Glutamatergic neuron (in vitro differentiated cells): ENCODE measurements at places on chromosomes 2 and 18.
A peak's percentile ranks its signal among the peaks of the same experiment; 100 is the strongest.

GRCh38 chr2:136243638-136244535 is 125.9 kb upstream of the CXCR4 start:
- DNase-seq = peak; percentile 60

DNA sequence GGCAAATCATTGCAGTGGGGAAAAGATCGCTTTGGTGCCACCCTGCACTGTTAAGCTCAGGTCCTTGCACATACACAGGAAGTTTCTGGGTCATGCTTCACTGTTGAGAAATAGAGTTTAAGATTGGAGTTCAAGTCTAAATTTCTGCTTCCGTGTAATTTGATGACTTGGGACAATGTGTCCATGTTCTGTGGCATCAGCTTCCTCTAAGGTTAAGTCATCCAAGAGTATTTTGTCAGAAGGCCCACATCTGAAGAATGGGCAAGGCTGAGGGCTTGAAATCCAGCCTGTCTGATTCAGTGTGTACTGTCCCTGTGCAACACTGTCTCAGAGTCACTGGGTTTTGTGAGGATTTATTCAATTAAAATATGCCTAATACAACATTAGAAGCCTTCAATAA is 880.7 kb downstream of the SUCLG1 start:
- DNase-seq = no peak

- no peak for DNase-seq
Measured at GRCh38 chr2:230906471-230907230, 18.4 kb downstream of the GPR55 start.

GRCh38 chr2:23346781-23347180 is 38.2 kb upstream of the KLHL29 start:
- DNase-seq = no peak

DNA sequence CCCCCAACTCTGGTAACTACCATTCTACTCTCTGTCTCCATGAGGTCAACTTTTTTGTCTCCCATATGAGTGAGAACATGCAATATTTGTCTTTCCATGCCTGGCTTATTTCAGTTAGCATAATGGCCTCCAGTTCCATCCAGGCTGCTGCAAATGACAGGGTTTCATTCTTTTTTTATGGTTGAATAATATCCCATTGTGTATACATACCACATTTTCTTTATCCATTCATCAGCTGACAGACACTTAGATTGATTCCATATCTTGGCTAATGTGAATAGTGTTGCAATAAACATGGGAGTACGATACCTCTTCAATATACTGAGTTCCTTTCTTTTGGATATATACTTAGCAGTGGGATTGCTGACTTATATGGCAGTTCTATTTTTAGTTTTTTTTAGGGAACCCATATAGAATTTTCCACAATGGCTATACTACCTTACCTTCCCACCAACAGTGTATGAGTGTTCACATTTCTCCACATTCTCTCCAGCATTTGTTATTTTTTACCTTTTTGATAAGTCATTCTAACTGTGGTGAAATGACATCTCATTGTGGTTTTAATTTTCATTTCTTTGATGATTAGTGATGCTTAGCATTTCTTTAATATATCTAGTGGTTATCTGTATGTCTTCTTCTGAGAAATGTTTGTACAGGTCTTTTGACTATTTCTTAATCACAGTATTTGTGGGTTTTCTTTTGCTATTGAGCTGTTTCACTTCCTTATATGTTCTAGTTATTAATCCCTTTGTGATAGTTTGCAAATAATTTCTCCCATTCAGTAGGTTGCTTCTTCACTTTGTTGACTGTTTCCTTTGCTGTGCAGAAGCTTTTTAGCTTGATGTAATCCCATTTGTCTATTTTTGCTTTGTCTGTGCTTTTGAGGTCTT is 112.2 kb downstream of the SRBD1 start:
- no peak for DNase-seq

- no peak for DNase-seq
Measured at GRCh38 chr18:47560723-47561715, 309.6 kb upstream of the SKOR2 start.

- DNase-seq = no peak
Measured at GRCh38 chr2:218320704-218321336, 28.5 kb upstream of the TMBIM1 start.

DNA sequence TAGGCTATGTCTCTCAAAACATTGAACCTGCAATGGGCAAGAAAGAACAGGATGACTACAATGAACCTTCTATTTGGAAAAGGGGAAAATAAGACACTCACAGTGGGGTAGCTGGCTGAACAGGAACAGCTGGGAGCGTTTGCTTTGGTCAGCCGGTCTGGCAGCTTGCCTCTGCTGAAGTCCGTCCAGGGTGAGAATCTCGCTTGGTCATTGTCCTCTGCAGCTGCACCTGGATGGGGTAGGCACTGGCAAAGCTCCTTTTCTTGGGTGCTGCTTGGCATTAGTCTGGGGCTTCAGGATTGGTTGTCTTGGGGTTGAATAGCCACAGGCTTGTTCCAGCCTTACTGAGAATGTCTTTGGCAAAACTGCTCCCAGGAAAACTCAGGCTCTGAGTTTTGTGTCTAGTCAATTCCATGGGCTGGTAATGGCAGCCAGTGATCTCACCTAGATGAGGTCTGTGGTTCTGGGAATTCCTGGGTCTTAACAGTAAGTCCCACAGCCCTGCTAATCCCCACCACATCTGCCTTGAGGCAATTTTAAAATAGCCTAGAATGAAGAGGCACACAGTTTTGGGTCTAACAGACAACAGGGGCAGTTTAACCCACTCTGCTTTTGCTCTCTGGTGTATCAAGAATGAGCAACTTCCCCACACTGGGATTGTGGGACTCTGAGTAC is 13.4 kb downstream of the NEDD4L start:
- DNase-seq = no peak

DNA sequence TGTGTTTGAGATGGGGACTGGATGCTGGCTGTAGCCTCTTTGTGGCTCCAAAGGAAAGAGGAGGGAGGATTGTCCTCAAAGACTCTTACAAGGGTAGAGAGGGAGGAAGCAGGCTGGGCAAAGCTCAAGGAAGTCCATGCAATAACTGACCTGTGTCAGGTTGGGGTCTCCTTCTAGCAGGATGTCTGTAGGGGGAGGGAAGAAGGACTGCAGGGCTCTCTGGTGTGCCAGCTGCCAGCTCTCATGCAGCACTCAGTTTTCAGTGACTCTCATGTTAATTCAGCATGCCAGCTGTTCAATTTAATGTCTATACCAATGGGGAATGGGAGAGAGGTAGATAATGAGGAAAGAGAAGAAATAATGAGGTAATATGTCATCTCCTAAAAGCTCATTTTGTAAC is 85.3 kb upstream of the RANBP2 start:
- no peak for DNase-seq

DNA sequence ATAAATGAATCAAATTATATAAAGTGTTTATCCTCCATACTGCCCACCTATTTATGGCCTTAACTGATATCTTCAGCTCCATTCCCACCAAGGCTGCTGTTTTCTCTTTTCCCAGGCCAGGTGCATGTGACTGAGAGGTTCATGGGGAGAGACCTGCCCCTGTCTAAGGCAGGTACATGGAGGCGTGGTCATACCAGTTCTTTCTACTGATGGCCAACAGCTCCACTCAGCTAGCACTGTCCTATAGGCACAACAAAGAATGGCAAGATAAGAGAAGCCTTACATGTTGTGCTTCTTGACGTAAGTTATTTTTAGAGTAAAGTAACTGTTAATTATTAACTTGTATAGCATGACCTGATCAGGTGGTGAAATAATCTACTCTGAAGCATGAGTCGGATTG is 16.8 kb downstream of the AKAIN1 start:
- no peak for DNase-seq

- no peak for DNase-seq
Measured at GRCh38 chr2:144081272-144081671, 438.6 kb downstream of the ZEB2 start.

GRCh38 chr2:20225294-20226151 is 593 bp upstream of the SDC1 start:
- DNase-seq = peak; percentile 53

- DNase-seq = no peak
Measured at GRCh38 chr2:70966681-70967080, 11.7 kb upstream of the ANKRD53 start.

- DNase-seq = no peak
Measured at GRCh38 chr2:63834401-63834800, 7.3 kb upstream of the UGP2 start.

DNA sequence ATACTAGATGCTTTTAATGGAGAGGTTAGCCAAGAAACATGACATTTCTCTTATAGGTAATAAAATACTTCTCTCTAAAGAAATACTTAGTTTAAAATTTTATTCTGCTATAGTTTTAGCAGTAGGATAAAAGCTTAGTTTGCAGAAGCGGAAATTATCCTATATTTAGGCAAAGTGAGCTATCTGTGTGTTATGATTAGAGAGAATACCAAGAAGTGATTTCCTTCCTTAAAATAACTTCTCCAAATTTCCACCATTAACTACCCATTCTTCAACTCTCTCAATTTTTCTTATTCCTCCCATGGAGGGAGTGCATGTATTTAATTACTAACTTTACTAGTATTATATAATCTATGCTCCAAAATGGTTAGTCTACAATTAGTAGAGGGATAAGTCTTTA is 15.8 kb upstream of the IL1RL1 start:
- DNase-seq = no peak

- no peak for DNase-seq
Measured at GRCh38 chr2:239606741-239607516, 206.1 kb upstream of the HDAC4 start.

DNA sequence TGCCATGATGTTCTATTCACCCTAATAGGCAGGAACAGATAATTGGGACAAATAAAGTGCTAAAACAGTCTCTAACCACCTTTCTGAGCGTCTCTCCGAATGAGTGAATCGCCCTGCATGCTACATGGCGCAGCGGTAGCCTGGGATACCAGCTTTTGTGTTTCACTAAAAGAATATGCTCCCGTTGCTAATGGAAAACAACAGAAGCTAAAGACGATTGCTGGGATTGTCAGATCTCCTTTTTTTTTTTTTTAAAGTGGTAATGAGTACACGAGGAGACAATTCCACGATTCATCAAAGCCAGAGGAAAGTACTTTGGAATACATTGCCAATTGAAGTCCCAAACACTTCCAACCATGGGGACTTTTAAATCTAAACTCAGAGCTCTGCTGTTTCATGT is 1815.3 kb upstream of the CELF4 start:
- no peak for DNase-seq

DNA sequence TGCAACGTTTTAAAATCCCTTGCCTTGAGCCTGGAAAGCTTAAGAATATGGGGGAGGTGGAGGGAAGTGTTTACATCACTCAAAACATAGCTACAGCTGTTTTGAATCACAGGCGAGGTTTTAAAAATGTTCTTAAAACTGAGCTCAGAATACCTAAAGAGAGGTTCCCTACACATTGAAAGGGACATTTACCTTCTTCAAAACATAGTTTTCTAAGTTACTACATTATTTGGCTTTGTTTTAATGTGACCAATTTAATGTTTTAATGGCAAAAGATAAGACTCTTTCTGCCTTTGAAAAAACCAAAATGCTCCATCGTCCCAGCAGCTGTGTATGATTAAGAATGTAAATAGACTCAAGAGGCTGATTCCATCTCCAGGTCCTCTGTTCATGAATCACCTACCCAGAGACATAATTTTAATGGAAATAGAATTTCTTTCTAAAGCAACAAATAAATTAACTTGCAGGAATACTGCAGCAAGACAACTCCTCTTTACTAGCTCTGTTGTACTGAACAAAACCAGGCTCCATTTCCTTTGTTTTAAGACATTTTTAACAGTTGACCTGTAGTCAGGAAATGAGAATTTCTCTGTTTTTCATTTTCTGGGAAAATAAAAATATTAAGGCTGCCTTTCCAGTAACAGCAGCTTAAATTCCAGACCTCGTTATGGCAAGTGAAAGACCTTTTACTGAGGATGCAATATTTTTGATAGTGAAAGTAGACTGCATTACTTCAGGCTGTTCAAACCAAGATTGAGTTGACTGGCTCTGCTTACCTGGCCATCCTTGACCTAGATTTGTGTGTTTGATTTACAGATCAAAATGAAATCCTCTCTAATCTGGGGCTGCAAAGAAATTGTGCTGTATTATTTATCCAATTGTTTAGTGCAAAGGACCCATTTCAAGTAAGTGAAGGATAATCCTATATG is 33.7 kb upstream of the WDR75 start:
- DNase-seq = no peak
